Neural cell (in vitro differentiated cells): ENCODE measurements at places on chromosomes 5 and 9. TPM values are rescaled to one million over a fixed set of nuclear protein-coding genes. Genes with fewer than 3 reads are reported as not detected.

FAM114A2 gene
- 20.2 and 24.8 TPM in 2 replicates for polyA plus RNA-seq

CA9 gene
- not detected in 2 replicates for polyA plus RNA-seq

IFNA13 gene
- polyA plus RNA-seq: not detected in 2 replicates

C9orf43 gene
- 0.33 TPM in 1 of 2 replicates, not detected in the other for polyA plus RNA-seq

RGS7BP gene
- polyA plus RNA-seq: 9.5 and 15.4 TPM in 2 replicates

PPP2R2B gene
- polyA plus RNA-seq: 246 and 250 TPM in 2 replicates

SLC34A1 gene
- not detected in 2 replicates for polyA plus RNA-seq

ABO gene
- not detected in 2 replicates for polyA plus RNA-seq

HK3 gene
- 0.62 and 7.8 TPM in 2 replicates for polyA plus RNA-seq

TMEM215 gene
- not detected in 2 replicates for polyA plus RNA-seq

CD274 gene
- 0.16 TPM in 1 of 2 replicates, not detected in the other for polyA plus RNA-seq

FANCC gene
- 9.7 and 15.2 TPM in 2 replicates for polyA plus RNA-seq

GABRA1 gene
- polyA plus RNA-seq: 43.1 and 50.6 TPM in 2 replicates

GDA gene
- polyA plus RNA-seq: 0.26 and 0.52 TPM in 2 replicates

QRFP gene
- polyA plus RNA-seq: not detected in 2 replicates

SLC4A9 gene
- not detected in 2 replicates for polyA plus RNA-seq

FBP2 gene
- polyA plus RNA-seq: not detected in 2 replicates

ZNF883 gene
- polyA plus RNA-seq: 6.5 and 7.2 TPM in 2 replicates

MAN2A1 gene
- polyA plus RNA-seq: 4.4 and 5.7 TPM in 2 replicates

FOXI1 gene
- not detected in 2 replicates for polyA plus RNA-seq
